ENCODE measurements at places on chromosomes 13 and 19. TPM values are rescaled to one million over a fixed set of nuclear protein-coding genes. Genes with fewer than 3 reads are reported as not detected.

DNA sequence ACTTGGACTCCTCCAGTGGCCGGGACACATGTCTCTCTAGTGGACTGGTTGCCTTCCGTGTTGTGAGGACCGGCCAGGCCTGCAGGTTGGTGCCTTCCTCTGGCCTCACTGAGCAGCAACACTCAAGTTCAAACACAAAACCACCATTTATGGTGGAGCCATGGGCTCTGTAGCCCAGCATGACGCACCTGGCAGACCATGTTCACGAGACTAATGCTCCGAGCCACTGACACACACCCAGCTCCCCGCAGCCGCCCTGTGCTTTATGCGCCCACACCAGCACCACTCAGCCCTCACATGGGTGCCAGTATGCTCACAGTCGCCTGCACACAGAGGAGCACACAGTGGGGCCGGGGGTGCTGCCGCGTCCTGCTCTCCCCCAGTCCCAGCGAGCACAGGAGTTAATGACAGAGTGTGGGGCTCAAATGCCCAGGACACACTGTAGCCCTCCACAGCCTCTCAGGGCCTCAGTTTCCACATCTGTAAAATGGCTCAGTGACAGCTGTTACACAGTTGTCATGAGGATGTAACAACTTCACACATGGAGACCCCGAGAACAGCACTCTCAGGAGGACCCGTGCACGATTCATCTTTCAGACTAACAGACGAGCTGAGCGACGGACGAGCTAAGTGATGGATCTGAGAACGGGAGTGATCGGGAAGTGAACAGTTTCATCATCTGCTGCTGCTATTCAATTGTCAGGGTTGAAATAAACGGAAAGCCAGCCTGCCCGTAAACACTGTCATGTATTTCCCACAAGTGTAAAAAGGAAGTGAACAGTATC, 7.8 kb downstream of the GAS6 start:
- DNase-seq = peak; percentile 75

GRCh38 chr13:91520952-91521351, 122.5 kb downstream of the GPC5 start:
- no peak for DNase-seq

- no peak for DNase-seq
Observed at GRCh38 chr13:93377196-93377595, 150.6 kb downstream of the GPC6 start.

DNA sequence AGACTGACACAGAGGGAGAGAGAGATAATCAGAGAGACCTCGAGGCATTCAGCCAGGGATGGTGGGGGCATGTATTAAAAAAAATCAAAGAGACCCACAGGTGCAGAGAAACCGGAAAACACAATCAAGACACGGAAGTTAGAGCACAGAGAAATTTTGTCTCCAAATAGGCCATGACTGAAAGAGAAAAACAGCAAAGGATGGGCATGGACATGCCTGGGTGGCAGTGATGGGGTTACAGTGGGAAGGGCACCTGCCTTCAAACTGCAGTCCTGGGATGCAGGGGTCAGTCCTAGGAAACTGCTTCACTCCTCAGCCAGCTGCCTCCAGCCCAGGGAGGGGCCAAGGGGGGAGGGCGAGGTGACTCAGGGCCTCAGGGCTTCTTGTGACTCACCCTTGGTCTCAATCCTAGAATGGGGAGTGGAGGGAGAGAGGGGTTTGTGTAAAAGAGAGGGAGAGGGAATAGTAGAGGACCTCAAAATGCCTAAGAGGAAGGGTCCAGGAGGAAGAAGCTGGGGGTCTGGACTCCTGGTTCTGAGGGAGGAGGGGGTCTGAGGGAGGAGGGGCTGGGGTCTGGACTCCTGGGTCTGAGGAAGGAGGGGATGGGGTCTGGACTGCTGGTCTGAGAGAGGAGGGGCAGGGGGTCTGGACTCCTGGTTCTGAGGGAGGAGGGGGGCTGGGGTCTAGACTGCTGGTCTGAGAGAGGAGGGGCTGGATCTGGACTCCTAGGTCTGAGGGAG, 3.6 kb upstream of the KCNN4 start:
- no peak for DNase-seq

GRCh38 chr19:484494-484893, 11.8 kb upstream of the MADCAM1 start:
- no peak for DNase-seq

The SYNE4 gene
- total RNA-seq = 0.55 TPM

The F10 gene
- total RNA-seq = 1.8 TPM

The PHLDB3 gene
- 8.5 TPM for total RNA-seq

DNA sequence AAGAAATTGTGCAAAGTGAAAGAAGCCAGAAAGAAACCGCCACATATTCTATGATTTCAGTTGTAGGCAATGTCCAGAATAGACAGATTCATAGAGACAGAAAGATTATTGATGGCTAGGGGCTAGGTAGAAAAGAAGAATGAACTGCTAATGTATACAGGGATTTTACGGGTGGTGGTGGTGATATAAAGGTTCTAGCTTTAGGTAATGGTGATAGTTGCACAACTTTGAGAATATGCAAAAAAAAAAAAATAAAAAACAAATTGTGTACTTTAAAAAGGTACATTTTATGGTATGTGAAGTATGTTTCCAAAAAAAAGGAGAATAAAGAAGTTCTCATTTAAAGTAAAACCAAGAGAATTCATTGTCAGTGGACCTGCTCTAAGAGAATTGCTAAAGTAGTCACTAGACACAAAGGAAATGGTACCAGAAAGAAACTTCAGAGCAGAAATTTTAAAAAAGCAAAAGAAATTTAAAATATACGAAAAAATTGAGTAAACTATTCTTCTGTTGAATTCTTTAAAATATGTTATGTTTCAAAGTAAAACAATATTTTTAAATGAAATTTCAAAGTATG, 680.1 kb downstream of the UQCRFS1 start:
- no peak for DNase-seq

The NDFIP2 gene
- 30.6 TPM for total RNA-seq

DNA sequence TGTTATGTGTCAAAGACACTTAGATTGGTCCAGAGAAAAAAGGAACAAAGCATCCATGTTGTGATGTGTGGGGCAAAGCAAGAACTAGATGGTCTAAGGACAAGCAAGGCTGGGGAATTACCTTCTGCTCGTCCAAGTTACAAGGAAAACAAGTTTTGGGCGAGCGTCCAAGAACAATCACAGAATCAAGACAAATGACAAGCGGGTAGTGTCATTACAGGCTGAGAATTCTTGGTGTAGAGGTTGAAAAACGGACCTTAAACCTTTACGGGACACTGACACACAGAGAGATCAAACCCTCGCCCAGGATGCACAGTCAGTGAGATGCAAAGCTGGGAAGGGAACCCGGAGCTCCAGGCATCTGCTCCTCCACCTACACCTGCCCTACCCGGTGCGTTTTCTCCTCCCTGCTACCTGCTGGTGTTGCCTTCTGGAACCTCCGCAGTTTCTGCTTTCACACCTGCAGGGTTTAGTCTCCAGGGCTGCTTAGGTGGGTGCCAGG, 515 bp upstream of the ZNF324B start:
- DNase-seq = no peak

The AMH gene
- total RNA-seq = 14.3 TPM

DNA sequence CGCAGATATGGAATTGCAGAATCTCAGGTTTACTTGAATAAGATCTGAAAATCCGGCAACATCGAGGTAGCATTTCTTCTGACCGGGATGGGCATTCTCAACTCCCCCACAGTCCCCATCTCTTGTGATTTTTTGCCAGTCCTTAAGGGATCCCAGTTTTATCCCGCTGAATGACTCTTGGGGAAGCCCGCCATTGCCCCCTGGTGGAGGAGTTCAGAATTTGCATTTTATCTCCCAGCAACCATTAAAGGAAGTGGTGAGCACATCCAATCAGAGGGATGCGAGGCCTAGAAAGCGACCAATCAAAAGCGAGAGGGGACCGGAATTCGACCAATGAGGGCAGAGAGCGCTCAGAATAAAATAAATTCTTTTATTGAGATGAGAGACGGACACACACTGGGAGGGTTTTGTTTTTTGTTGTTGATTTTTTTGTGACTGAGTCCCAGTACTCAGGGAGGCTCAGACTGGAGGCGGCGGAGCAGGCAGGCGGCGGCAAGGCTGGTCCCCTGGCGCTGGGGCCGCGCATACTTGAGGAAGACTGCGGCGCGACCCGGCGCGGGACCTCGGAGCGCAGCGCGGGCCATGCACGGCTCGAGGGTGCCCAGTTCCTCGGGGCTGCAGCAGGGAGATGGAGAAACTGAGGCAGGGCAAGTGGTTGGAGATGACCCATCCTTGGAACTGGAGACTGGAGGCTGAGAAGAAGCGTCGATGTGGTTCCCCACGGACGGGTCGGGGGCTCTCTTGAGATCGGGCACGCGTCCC, 3.9 kb upstream of the TTC9B start:
- peak; percentile 93 for DNase-seq

GRCh38 chr19:16367261-16367683, 42.6 kb downstream of the KLF2 start:
- no peak for DNase-seq

- DNase-seq = no peak
Observed at GRCh38 chr13:44989941-44990340, 603 bp downstream of the GPALPP1 start.

Data from osteocyte (in vitro differentiated cells).